Foreskin keratinocyte (primary cell): ENCODE measurements at places on chromosomes 3 and 15. TPM values are rescaled to one million over a fixed set of nuclear protein-coding genes. Genes with fewer than 3 reads are reported as not detected.

Gene KNG1
- total RNA-seq = not detected in 2 replicates

Gene ISLR2
- total RNA-seq = not detected in 2 replicates

Gene UROC1
- total RNA-seq = not detected in 2 replicates

Gene MFAP1
- 33.7 and 37.4 TPM in 2 replicates for total RNA-seq

DNA sequence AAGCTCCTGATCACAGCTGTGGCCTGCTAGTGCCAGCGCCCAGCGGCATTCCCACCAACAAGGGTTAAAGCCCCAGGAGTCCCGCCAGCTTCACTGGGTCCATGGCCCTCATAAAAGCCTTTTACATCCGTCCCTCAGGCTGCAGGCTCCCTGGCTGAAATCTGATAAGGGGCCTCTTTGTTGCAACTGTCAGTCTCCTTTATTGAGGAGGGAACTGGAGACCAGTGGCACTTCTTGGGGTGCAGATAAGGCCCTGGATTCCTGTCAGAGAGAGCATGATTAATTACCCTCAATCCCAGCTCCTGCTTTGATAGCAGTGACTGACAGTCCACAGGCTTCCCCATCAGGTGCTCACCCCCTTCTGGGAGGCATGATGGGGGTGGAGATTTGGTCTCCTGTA is 30.9 kb upstream of the CLK3 start:
- DNase-seq = no peak

GRCh38 chr3:134126153-134126552 is 96.4 kb upstream of the SLCO2A1 start:
- no peak for DNase-seq

- no peak for DNase-seq
These were observed 129.1 kb downstream of the TPRA1 start for GRCh38 chr3:127461286-127461910.

GRCh38 chr3:7322957-7323669 is 462.2 kb downstream of the GRM7 start:
- DNase-seq = no peak

GRCh38 chr3:130468311-130468710 is 48.7 kb upstream of the COL6A6 start:
- no peak for DNase-seq

DNA sequence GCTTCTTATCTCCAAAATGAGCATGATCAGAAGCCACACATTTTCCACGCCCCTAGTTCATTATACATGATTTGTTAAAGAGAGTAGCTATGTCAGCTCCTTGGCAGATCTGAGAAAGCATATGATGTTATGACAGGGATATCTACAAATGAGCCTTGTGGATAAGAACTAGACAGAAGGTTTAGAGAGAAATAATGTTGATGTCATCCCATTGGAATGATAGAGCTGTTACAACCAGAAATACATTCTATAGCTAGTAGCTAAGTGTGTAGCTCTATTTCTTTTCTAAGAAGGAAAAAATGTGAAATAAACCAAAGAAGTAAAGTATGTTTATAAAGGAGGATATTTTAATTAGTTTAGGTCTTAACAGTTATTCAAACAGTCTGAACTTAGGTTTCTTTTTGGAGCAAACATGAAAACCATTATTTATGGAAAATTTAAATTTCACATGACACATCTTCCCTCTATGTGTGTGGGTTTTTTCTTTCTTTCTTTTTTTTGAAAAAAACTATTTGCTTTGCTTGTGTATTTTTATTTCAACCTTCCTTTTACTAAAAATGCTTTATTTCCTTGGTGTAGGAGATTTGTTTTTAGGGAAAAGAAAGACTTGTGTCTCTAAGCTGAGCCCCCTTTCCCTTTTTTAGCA is 167.7 kb downstream of the GHSR start:
- DNase-seq = peak; percentile 58

- no peak for DNase-seq
These were observed 24.4 kb downstream of the KLHL25 start for GRCh38 chr15:85770096-85771041.

DNA sequence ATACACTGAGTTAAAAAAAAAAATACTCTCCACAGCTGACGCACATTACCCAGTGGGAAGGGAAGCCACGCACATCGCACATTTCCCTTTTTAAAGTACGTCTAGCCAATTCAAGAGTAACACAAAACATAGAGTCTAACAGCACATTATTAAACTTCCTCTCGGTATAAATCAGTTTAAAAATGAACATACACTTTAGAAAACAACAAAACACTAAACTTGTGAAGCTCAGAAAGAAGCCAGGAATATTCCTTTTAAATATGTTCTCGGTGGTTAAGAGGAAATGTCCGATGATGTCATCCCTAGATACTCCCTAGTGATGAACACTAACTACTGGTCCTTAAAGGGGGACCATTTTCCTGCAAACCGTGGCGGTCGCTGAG is 721 bp downstream of the MYEF2 start:
- peak; percentile 49 for DNase-seq

- DNase-seq = peak; percentile 29
These were observed 815 bp upstream of the ZNF280D start for GRCh38 chr15:56734013-56734635.

- DNase-seq = no peak
These were observed 30.7 kb downstream of the XXYLT1 start for GRCh38 chr3:195240171-195240701.

DNA sequence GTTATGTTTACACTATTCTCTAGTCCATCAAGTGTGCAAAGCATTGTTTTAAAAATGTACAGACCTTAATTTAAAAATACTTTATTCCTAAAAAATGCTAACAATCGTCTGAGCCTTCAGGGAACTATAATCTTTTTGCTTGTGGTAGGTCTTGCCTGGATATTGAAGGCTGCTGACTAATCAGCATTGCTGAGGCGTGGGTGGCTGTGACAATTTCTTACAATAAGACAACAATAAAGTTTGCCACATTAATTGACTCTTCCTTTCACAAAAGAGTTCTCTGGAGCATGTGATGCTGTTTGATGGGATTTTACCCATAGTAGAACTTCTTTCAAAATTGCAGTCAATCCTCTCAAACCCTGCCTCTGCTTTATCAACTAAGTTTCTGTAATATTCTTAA is 384.0 kb upstream of the TGFBR2 start:
- no peak for DNase-seq

DNA sequence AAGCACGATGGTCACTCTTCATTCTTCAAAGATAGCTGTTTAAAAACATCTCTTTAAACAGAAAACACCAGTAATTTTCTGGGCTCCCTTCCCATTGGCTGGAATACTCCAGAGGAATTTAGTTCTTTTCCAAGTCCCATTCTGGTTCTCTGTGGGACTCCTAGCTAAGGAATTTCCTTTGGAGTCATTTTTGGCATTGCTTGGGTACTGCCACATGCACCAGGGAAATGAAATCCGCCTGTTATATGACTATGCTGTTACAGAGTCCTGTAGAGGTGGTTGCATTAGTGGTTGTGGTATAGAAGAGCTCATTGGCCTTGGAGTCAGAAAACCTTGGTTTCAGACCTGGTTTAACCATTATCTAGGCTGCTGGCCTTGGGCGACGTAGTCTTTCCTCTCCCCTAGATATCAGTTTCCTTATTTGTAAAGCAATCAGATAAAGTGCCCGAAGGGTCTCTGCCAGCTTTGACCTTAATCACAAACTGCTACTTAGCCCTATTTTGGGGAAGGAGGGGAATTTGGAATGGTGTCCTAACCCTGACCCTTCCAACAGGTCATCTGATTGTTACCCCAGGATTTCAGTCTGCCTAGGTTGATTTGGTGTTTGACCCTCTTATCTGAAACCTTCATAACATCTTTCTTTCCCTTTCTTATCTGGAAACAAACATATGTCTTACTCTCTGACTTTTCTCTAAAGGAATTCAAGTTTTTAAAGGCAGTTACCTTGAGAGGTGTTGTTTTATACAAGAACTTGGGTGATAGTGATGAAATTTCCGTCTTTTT is 13.4 kb downstream of the RTP1 start:
- DNase-seq = no peak

DNA sequence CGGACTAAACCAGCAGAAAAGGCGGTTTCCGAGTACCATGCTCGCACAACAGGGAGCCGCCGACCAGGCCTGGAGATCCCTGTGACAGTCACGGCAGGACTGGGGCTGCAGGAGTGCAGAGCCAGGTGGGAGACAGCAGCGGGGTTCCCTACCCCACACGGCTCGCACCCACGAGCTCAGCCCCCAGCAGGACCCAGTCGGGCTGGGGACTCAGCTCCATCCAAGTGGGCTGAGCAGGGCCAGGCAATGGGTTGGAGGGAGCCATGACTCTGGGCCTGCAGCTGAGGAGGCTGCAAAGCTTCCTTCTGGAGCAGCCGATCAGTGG is 15.8 kb downstream of the XXYLT1 start:
- DNase-seq = no peak

GRCh38 chr3:135068011-135068410 is 273.0 kb downstream of the EPHB1 start:
- no peak for DNase-seq

DNA sequence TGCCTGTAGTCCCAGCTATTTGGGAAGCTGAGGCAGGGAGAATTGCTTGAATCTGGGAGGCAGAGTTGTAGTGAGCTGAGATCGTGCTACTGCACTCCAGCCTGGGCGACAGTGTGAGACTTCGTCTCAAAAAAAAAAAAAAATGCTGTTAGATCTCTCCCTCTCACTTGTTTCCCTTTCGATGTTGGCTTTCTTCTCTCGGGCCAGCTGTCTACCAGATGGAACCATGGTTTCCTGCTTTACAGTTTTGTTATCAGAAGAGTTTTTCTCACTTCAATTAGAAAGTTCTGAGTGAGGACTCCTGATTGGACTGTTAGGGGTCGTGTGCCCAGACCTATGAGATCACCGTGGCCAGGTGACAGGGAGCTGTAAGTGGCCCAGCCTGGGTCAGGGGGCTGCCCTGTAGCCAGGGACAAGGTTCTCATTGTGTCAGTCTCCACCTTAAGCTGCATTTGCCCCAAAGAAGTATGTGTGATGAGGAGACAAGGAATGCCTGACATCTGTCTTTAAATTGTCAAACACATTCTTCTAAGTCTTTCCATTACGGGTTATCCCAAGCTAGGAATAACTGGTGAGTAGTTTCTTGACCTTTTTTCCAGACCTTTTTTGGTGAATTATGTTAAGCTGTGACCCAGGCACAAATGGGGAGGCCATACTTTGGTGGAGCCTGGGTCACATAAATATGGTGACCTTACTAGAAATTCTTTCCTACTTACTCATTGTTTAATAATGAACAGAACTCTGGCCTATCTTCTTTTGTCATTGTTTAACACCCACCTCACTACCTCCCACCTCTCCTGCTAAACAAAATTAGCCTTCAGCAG is 25.2 kb downstream of the SNAPC5 start:
- no peak for DNase-seq
